Mesenteric fat pad (tissue), 1 donor: ENCODE measurements at places on chromosomes 2 and 18. TPM values are rescaled to one million over a fixed set of nuclear protein-coding genes. Genes with fewer than 3 reads are reported as not detected.

The CHRNG gene
- not detected for total RNA-seq

The TAF4B gene
- total RNA-seq = 4.9 TPM

The NETO1 gene
- total RNA-seq = 4.3 TPM

The MYCN gene
- total RNA-seq = 0.29 TPM

The SERPINB3 gene
- not detected for total RNA-seq

The HOXD4 gene
- total RNA-seq = 4.1 TPM

The GLI2 gene
- total RNA-seq = 4.1 TPM

The TEX44 gene
- not detected for total RNA-seq

The VWA3B gene
- not detected for total RNA-seq

The C2orf78 gene
- not detected for total RNA-seq

The PPP1R1C gene
- total RNA-seq = not detected

The OBSL1 gene
- 61.5 TPM for total RNA-seq

The MYL1 gene
- not detected for total RNA-seq

The LYG1 gene
- total RNA-seq = 1.1 TPM

The EVX2 gene
- not detected for total RNA-seq
